ENCODE measurements at places on chromosomes 4 and X.

DNA sequence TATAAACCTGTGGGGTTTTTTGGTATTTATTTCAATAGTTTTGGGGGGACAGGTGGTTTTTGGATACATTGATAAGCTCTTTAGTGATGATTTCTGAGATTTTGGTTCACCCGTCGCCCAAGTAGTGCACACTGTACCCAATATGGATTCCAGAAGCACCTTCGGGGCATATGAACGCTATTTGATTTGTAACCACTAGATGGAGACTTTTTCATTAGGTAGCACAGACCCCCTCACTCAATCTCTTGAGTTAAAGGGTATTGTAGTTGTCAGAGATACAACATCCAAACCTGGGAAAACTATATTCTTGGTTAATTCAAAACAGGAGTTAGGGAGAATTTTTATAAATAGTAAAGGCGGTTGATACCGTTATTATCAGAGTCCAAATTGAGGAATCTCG is 79.8 kb downstream of the SPANXN3 start:
- DNase-seq = peak; percentile 1

DNA sequence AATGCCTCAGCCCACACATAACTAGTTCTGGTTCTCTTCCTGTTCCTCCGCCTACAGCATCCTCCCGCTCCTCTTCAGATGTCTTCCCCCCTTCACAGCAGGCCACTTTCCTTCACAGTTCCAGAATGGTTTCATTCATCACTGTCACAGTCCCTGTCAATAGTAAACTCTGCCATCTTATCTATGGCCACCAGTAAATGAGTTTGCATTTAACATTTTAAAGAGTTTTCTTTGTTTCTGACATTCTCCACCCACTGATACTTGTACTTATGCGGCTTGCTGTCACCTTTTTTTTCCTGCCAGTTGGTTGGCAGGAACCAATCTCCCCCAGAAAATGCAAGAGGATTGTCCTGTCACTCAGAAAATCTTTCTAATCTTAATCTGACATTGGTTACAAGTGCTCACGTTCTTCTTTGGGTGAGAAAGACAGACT is 114.1 kb downstream of the GLUD2 start:
- DNase-seq = no peak

DNA sequence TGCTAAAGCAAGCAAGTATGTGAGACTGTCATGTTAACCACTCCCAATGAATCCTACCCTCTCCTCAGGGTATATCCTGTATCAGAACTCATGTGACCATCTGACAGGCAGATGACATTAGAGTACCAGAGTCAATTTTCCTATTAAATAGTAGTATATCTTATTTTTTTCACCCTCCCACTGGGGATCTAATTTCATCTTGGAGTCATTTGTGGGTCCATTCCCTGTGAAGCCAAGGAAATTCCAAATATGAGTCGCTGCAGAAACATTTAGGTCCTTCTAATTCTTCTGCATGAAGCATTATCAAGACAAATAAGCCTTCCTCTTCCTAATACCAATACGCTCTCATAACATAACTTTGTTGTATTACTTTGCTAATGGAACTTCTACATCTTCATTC is 52.2 kb upstream of the BLTP1 start:
- DNase-seq = no peak

GRCh38 chr4:20645236-20645635 is 55.0 kb upstream of the PACRGL start:
- no peak for DNase-seq

DNA sequence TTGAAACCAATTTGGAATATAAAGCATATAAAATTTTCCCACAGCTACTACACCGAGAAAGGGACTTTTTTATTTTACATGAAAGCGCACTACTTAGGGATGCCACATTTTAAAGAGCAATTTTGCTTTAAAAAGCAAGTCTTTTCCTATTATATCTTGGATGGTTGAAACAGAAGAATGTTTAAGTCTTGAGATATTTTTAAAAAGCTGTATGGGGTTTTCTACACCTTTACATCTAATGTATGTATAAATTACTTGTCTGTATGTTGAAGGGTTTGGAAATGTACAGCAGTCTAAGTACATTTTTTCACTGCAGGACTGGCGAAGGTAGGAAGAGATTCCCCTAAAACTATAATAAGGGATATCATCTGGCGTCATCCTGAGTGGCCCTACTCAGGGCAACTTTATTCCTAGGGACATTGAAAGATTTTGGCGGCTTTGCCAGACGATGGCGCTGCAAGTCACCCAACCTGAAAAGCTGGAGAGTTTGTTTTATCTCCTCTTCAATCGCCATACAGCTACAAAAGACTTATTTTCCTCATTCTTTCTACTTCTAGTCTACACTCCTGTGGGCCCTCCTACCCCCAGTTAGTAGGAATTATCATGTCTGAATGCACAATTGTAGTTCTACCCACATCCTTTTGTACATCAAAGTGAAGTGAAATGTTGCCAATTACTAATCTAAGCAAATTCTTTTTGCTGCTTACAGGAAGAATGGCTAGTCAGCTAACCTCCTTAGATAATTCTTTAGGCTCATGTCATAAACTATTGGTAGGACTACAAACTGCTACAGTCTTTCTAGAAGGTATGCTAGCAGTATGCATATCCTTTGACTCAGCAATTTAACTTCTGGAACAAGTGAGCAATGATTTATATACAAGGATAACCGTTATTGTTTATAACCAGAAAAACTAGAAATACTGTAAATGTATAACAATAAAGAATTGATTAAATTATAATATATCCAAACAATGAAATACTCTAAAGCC is 782 bp upstream of the NEK1 start:
- peak; percentile 78 for DNase-seq

GRCh38 chrX:3293251-3293650 is 53.2 kb downstream of the MXRA5 start:
- DNase-seq = peak; percentile 33

DNA sequence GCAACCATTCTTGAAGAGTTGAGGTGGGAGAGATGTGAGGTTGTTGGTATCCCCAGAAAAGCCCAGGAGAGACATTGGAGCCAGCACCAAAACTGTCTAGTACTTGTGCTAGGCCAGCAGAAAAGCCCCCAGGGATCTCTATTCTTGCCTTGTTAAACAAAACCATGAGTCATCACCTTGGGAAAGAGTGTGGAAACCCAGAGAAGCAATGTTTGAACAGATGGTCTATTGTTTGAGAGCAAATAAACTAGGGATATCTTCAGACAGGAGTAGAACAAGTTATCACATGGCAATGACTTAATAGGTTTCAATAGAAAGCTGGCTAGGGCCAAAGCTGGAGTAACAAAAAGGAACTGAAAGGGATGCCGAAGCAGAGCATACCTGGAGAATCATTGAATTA is 195.7 kb upstream of the CASK start:
- peak; percentile 91 for DNase-seq

DNA sequence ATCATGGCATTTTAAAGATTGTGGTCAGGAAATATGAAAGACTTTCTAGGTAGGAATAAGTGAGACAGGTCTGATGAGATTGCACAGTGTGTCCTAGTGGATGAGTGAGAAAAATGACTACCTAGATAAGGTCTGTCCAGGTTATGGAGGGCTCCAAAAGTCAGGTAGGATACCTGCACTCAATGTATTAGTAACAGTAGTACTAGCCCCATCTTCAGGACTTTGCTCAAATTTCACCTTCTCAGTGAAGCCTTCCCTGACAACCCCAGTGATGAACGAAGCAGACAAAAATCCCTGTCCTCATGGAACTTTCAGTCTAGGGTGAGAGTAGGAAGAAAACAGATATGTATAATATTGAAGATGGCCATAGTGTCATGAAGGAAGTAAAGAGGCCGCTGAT is 85.7 kb downstream of the ZIC3 start:
- no peak for DNase-seq

DNA sequence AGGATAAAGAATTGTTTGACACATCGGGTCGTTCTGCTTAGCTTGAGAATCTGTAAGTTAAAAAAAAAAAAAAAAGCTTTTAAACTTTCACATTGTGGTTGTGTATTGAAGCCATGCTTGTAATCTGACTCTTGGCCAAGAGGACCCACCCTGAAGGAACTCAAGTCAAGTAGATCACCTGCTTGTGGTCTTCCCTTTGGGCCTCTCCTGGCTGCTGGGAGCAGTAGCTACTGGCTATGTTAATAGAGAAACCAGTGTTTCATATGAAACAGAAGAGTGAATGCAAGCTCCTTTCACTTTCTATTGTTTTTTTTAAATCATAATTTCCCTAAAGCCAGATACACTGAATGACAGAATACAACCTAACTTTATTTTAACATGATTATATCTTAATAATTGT is 402.4 kb upstream of the NDST4 start:
- DNase-seq = no peak

DNA sequence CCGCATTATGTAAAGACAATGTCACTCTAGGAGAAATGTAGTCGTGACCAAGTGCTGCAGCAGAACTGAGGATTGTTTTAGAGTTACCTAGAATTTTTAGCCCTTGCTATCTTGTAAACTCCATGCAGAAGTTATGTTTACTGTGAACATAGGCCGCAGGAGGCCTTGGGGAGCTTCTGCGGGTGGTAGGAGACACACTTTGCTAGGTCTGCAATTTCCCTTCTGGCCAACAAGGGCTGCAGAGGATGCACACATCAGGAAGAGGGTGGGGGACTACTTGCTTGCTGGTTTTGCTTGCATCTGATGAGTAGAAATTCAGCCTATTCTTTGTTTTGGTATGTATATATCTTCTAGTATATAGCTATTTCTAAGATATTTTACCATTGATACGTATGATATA is 23.1 kb downstream of the BANK1 start:
- no peak for DNase-seq

GRCh38 chr4:20761826-20762225 is 61.6 kb downstream of the PACRGL start:
- no peak for DNase-seq

DNA sequence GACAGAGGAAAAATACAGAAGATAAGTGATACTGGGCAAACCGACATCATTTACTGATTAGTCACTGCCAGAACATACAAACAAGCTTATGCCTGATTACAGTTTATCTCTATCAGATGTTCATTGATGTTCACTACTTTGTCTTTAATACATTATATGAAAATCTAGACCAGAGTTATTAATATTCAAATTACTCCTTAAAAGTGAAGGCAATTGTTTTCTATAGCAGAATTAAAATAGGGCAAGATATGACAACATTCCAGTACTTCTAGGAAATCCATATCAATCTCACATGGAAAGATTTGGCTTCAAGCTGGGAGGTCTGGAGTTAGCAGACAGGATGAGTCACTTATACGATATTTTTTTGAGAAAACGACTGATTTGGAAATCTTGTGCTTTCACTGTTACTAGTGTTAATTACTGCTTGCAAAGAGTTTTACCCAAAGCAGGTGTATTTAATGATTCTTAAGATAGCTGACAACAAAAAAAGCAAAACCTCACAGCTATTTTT is 31.8 kb downstream of the HPGD start:
- peak; percentile 5 for DNase-seq

GRCh38 chrX:104193485-104193884 is 27.2 kb downstream of the FAM199X start:
- no peak for DNase-seq

- DNase-seq = peak; percentile 59
Measured at GRCh38 chrX:110795645-110796406, at the start of gene CHRDL1. TSS of gene CHRDL1 (minus strand) at chrX:110795817. CDS start at chrX:110792181, 3,636 bp downstream.

GRCh38 chr4:7192252-7193029 is at the start of gene SORCS2:
TSS of gene SORCS2 (plus strand) at chr4:7192538.
- DNase-seq = peak; percentile 57

DNA sequence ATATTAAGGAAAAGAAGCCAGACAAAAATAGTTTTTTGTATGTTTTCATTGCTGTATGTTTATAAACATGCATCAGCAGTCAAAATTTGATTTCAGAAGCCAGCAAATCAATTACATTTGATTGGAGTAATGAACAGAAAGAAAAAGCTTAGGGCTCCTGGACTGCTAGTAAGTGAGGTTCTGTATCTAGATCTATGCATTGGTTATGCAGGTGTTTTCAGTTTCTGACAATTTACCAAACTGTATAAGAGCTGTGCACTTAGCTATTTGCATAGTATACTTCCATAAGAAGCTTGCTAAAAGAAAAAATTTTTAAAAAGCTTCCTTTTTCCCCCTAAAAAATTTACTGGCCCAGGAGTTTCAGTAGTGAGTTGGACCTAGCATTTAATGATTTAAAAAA is 881.6 kb downstream of the PCDH7 start:
- no peak for DNase-seq

DNA sequence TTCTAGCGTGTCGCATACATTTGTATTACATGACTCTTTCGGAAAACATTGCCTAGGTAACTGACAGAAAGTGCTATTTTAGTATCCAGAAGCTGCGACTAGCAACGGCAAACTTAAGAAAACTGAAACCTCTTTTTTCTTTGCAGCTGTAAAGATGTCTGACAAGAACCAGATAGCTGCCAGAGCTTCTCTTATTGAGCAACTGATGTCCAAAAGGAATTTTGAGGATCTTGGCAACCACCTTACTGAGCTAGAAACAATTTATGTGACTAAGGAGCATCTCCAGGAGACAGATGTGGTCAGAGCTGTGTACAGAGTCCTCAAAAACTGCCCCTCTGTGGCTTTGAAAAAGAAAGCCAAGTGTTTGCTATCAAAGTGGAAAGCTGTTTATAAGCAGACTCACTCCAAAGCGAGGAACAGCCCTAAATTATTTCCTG is 9.4 kb downstream of the TCEANC start:
- DNase-seq = no peak

DNA sequence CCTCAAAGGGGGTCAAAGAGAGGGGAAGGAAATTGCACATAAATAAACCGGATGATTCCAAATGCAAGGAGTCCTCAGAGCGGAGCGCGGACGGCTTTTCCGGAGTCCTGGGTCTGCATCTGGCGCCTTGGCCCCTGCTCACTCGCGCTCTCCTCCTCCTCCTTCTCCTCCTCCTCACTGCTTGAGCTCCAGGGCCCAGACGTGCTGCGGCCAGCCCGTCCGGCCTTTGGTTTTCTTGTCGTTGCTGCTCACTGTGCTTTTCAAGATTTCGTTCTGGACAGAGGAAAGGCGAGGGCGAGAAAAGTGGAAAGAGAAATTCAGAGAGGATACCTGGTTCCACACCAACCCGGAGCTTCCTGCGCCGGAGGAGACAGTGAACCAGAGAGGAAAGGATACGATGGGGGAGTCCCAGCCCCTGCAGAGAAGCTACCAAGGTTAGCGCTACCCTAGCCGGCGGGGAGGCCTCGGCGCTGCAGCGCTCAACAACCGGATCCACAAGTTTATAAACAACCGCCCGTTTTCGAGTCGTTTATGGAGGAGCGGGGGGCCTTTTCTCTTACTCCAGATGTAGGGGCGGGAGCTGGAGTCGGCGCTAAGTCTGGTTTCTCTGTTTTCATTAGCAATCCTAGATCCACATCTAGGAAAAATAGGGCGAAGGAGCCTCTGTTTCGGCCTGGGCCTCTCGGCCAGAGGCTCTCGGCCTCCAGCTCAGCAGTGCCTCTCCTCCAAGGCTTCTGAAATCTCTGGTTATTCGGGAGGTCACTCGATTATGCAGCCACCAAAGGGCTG is 2.7 kb downstream of the HAND2 start:
- DNase-seq = no peak

Measured in RPMI7951 (cell line).